Gastrocnemius medialis (tissue), 4 donors: ENCODE measurements at places on chromosomes 7 and 10.

- no peak for DNase-seq
Measured at GRCh38 chr7:84904561-84904960, 282.3 kb downstream of the SEMA3D start.

- DNase-seq, result no peak
Measured at GRCh38 chr10:95908450-95908849, 675 bp downstream of the CC2D2B start.

GRCh38 chr10:51047857-51048256, 26.4 kb upstream of the PRKG1 start:
- no peak for DNase-seq

DNA sequence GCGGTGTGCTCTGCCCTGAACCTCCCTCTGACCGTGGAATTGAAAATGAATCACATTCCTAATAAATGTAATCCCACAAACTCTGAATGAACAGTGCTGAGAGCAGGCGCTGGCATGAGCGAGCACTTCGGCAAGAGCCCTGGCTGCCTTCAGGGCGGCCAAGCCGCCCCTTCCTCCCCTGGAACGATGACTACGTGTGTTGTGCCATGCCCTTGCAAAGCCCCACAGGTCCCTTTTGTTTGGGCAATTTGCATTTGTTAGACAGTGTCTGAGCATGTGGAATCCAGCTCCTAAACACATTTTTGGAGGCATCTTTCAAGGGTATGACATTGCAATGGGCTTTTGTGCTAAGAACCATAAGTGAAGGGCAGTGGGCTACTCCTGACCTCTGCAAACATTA, 95.6 kb upstream of the MKI67 start:
- no peak for DNase-seq

- no peak for DNase-seq
Measured at GRCh38 chr7:90661290-90662151, 65.4 kb downstream of the CDK14 start.

GRCh38 chr10:87818505-87819288, 671 bp upstream of the ATAD1 start:
- DNase-seq, result no peak

- no peak for DNase-seq
Measured at GRCh38 chr10:109743574-109743973, 179.7 kb downstream of the XPNPEP1 start.
